ENCODE measurements at places on chromosomes 13 and 19. TPM values are rescaled to one million over a fixed set of nuclear protein-coding genes. Genes with fewer than 3 reads are reported as not detected.

- no peak for DNase-seq
Observed at GRCh38 chr13:110261166-110262081, 45.5 kb downstream of the COL4A1 start.

DNA sequence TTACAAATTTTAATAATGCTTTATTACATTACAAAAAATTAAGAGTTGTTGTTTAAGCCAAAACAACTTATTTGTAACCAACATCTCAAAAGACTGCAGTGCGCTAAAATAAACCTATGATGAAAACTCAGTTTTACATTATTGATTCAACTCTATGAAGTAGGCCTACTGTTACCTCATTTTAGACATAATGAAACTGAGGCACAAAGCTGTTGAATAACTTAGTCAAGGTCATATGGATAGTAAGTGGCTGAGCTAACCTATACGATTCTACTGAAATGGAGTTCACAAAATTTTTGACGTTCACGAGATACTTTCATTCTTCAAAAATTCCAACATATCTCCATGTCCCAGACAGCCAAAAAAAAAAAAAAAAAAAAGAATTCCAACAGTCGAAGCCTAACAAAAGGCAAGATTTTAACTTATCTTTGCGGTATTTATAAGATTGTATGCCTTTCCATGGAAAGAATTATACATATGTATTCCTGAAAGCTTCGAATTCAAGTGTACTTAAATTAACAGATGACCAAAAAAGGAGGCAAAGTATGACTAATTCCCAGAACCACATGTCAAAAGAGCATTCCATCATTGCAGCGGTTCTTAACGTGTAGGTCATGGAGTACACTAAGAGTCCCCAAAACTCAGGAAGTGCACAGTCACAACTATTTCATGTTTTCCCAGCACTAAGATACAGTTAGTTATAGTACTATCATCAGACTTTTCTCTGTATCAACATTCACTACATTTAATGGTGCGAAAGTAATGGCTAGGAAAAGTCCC, 69.4 kb downstream of the PSPC1 start:
- no peak for DNase-seq

GRCh38 chr13:82294226-82294625, 1588.0 kb downstream of the SLITRK1 start:
- DNase-seq, result no peak

DNA sequence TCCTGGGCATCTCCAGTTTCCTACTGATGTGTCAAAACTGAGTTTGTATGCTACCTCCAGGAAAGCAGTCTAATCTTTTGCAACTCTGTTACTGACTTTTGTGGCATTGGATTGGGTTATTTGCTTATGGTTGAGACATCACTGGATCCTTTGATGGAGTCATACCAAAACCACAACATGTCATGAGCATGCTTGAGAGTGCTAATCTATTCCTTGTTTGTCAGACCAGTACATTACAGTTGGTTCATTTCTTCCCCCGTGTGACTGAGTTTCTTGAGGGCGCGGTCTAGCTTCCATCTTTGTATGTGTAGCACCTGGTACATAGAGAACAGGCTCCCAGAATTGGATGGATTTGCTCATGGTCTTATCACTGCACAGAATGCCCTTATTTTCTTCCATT, 43.2 kb downstream of the SUGT1 start:
- DNase-seq, result no peak

Gene FOSB
- 21.2 TPM for total RNA-seq

Gene ZNF681
- 3.6 TPM for total RNA-seq

Gene SHC2
- 7.1 TPM for total RNA-seq

GRCh38 chr19:41569481-41570150, 6.3 kb upstream of the CEACAM21 start:
- DNase-seq, result no peak

DNA sequence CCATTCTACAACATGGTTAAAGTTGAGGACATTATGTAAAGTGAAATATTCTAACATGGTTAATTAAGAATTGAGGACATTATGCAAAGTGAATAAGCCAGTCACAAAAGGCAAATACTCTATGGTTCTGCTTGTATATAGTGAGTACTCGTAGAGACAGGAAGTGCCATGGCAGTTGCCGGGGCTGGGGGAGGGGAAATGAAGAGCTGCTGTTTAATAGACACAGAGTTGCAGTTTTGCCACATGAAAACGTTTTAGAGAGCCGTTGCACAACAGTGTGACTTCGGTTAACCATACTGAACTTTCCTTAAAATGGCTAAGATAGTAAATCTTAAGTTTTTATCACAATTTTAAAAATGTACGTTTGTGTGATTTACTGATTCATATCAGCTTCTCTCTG, 176.9 kb downstream of the SHISA2 start:
- DNase-seq, result no peak

DNA sequence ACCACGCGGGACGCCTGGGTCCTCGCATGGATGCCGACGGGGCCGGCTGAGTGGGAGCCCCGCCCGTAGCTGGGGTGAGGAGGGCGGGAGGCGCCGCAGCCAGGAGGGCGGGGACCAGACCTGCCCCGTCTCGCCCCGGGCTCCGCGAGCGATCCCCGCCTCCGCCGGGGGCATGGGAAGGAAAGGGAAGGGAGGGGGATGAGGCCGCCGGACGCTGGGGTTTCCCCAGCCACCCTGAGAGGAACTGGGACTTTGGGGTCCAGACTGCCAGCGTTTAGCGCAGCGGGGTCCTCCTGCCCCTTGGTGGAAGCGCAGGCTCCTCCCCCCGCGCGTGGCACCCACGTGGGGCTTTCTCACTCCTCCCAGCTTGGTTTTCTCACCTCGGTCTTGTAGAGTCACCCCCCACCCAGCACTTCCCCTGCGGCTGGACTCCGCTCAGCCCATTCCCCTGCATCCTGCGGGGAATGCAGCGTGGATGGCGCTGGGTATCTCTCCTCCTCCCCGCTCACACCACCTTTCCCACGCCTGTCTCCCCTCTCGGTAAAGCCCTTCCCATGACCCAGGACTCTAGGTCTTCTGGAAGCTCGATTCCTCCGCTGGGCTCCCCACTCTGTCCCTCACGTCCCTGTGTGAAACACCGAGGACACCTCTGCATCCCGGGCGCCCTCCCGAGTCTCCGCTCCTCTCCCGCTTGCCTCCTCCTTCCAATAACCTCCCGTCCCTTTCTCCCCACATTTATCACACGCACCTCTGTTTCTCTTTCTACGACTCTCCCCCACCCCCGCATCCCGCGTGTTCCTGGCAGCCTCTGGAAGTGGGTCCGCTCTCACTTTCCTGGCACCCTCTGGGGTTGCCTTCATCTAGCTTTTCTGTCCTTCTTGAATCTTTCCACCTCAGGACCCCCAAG, 2.1 kb downstream of the TGFB1 start:
- DNase-seq, result no peak

- no peak for DNase-seq
Observed at GRCh38 chr13:44879452-44880058, 109.7 kb downstream of the NUFIP1 start.

DNA sequence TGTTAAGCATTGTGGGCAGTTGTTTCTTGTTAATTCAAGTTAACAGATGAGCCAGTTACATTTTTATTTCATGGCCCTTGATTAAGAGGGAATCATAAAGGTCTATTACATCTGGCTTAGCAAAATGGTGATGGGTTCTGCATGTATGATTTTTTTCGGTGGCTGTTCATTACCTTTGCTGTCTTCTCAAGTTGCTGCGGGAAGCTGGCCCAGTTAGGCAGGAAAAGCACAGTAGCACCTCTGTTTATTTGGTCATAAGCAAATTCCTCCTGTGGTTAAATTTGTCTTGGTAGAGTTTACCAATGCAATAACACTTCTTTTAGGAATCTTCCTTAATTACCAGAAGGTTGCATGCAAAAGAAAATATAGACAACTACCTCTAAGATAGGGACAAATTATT, 104.5 kb downstream of the FRY start:
- no peak for DNase-seq

GRCh38 chr13:112521073-112521685, 66.8 kb downstream of the TUBGCP3 start:
- DNase-seq, result no peak

Gene COL5A3
- 51.3 TPM for total RNA-seq

Gene FFAR2
- total RNA-seq, result 0.99 TPM

- DNase-seq, result no peak
Observed at GRCh38 chr13:98526182-98526512, 50.8 kb downstream of the STK24 start.

Gene ZNF667
- total RNA-seq, result 10.6 TPM

Gene FPR1
- total RNA-seq, result 9.5 TPM

DNA sequence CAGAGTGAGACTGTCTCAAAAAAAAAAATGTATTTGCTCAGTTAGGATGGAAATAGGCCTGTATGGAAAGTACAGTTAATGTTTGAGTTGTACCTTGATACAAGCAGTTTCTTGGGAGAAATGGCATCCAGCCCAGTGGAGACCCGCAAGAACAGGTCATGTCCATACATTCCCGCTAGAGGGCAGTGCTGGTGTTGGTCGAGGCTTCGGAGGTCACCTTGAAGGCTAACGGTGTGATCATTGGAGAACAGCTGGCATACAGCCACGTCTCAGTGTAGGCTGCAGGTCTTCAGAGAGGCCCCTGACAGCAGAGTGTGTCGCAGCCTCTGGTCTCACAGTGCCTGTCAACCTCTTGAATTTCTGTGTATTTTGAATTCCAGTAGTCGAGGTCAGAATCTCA, 7.5 kb downstream of the ZNF610 start:
- no peak for DNase-seq

Gene USPL1
- total RNA-seq, result 22.7 TPM

DNA sequence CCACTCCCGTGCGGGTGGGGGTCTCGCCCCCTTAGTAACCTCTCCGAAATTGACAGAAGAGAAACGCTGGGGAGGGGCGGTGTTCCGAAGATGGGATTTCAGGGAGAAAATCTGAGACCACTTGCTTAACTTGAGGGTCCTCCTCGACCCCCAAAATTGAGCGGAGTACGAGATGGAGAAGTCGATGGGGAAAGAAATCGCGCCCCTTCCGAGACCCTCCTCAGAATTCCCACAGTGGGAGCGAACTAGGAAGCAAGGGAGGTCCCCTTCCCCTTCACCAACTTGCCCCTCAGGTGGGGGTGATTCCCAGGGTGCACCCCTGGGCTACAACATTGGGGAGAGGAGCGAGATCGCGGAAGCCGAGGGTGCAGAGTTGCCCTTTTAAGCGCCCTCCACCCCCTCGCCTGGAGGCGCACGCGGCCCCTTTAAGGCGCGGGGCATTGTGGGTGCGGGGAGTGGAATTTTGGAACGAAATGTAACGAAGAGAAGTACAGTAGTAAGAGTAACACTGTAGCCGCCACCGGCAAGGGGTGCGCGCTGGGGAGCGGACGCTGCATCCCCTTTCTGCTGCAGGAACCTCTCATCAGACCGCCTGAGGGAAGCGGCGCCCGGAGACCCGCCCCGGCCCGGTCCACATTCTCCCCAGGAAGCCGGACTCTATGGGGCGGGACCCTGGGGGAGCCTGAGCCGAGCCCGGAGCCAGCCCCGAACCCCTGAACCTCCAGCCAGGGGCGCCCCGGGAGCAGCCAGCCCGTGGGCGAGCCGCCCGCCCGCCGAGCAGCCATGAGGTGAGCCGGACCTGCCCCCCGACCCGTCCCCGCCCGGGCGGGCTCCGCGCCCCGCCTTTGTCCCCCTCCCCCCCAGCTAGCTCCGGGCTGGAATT, at the start of gene VASP:
VASP (plus strand) TSS at position 491 of the 883 bp plus-strand sequence; CDS start at position 784, 293 bp downstream.
- peak; percentile 82 for DNase-seq

GRCh38 chr13:26061947-26062346, 10.1 kb upstream of the SHISA2 start:
- no peak for DNase-seq

GRCh38 chr19:47371261-47371660, 22.1 kb downstream of the DHX34 start:
- no peak for DNase-seq

Gene PRR20D
- not detected for total RNA-seq

DNA sequence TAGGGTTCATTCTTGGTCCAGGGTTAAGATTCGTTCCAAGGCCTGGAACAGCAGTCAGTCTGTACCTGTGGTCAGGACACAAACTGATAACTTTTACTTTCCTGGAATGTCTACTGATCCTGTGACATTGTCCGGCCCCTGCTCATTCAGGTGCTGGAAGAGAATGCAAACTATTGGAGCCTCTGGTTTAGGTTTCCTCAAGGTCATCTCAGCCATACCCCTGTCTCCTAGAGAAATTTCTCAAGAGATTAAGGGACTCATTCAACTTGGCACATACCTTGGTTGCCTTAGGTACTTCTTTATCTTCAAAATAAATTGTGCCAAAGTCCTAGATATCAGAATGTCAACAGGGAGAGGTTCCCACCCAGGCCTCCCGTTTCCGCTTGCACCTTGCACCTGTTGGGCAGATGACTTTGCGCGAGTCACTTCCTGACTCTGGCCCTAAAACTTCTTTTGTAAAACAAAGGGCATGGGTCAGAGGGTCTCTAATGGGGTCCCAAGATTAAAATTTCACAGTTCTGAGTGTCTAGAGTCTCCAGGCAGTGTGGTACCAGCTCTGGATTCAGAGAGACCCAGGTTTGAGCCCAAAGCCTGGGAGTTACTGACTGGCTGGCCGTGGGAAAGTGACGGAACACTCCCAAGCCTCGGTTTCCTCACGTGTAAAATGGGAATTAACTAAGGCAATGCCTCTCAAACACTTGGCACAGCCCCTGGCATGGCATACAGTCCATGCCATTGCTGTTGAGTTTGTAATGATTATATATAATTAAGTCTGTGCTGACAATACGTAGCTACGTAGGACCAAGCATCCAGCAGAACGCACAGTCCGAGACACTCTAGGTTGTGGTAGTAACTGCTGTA, 25.8 kb upstream of the CYP2S1 start:
- DNase-seq, result no peak

GRCh38 chr19:58553799-58554493, 959 bp downstream of the CHMP2A start:
- DNase-seq, result no peak

GRCh38 chr13:80558074-80558473, 217.1 kb upstream of the SPRY2 start:
- no peak for DNase-seq

Gene KASH5
- total RNA-seq, result not detected

DNA sequence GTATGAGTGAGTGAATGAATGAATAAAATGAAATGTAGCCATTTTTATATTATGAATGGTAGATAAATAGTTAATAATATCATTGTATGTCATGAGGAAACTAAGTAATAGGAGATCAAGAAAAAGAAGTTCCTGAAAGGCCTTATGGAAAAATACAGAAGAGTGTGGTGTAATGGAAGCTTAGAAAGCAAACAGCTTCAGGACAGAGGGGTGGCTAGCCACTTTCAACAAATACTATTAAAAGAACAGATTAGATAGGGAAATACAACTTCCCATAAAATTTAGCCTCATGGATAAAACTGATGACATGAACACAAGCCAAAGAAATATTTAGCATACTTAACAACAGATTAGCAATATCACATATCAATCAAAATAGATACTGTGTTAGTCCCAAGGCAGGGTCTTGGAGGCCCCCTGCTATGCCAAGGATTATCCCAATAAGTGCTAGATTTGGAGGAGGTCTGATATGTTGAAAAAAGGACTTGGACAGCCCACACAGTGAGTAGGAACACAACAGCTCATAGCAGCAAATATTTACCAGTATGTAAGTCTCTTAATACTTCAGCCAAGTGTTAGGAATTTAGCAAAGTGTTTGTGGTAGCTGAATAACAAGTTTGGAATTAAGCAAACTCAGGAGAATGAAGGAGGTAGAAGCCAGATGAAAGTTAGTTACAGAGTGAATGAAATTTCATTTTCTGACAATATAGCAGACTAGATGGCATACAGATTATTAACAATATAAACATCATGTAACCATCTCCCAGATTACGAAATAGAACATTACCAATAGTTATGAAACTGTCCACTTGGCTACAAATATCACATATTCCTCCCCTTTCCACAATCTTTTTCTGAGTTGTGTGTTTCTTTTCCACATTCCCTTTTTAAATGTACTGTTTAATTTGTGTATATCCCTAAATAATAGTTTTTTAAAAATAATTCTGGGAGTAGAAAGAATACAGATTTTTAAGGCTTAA, 1632.0 kb downstream of the PCDH9 start:
- DNase-seq, result peak; percentile 68
